GM12891 (cell line): ENCODE measurements at places on chromosomes 6 and 20.

DNA sequence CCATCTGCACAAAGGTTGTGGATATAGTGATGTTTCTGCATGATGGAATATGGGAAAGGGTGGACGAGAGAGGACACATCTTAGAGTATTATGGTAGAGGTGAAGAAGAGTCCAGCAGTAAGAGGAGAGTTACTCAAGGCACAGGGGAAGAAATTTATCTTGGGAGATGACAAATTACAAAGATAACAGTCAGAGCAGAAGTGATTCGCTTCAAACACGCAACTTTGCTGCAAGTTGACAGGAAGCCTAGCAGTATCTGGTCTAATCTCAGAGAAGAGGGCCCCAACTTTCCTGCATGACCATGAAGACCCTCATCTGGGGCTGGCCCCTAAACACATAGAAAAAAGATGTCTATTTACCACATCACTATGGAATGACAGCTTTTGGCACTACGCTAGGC is 1.2 kb upstream of the CALHM6 start:
- DNase-seq, result no peak

GRCh38 chr6:170277893-170278742 is 12.8 kb downstream of the DLL1 start:
- no peak for DNase-seq

- no peak for DNase-seq
Observed at GRCh38 chr6:170374571-170375444, 68.2 kb downstream of the FAM120B start.

- no peak for DNase-seq
Observed at GRCh38 chr6:83879746-83880145, 20.3 kb downstream of the CYB5R4 start.

DNA sequence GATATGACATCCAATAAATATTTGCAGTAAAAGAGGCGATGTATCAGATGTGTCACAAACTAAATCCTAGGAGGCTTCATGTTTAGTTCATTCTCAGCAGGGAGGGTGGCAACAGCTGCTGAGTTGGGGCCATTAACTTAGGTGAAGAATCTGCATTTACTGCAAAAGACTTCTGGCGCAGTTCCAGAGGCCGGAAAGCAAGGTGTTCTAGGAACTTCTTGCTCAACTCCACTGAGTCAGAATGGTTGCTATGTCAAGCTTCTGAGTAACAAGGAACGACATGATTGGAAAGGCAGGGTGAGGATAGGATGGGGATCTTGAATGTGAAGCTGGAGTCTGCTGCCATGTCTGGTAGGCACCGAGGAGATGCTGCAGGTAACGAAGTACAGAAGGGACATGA is 11.7 kb downstream of the ADNP start:
- DNase-seq, result no peak
